Cardiac fibroblast (primary cell): ENCODE measurements at places on chromosomes 2 and 18.

- peak; percentile 69 for DNase-seq
Measured at GRCh38 chr2:240568678-240569522, 616 bp downstream of the RNPEPL1 start.

- no peak for DNase-seq
Measured at GRCh38 chr2:203237346-203238238, 1.2 kb upstream of the CYP20A1 start.

- DNase-seq: no peak
Measured at GRCh38 chr2:159561786-159562185, 54.6 kb downstream of the BAZ2B start.

GRCh38 chr2:60925994-60926740 is 44.8 kb downstream of the REL start:
- DNase-seq: no peak

DNA sequence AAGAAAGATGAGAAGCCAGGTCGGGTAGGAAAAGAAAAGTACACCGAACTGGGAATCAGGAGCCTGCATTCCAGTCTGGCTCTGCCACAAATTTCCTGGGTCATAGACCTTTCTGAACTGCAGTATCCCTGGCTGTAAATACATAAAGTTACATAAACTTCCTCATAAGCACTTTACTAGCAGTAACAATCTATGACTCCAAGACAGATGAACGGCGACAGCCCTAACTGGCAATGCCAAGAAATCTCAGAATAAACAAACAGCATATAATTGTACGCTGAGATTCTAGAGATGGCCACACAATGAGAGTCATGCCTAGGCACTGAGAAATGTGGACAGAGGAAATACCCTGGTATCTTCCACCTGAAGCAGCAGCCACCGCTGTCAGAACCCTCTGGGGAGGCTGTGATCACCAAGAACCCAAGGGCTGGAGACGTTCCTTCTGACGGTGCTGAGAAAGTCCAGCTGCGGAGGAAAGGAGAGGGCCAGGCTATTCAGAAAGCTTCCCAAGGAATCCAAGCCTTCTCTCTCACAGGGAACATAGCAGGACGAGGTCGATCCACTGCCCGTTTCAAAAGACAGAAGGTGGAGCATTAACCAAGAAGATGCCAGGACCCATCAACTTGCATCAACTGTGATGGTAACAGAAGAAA is 89.3 kb upstream of the SLC66A3 start:
- no peak for DNase-seq

- DNase-seq: no peak
Measured at GRCh38 chr2:128441341-128442052, 122.8 kb upstream of the HS6ST1 start.

DNA sequence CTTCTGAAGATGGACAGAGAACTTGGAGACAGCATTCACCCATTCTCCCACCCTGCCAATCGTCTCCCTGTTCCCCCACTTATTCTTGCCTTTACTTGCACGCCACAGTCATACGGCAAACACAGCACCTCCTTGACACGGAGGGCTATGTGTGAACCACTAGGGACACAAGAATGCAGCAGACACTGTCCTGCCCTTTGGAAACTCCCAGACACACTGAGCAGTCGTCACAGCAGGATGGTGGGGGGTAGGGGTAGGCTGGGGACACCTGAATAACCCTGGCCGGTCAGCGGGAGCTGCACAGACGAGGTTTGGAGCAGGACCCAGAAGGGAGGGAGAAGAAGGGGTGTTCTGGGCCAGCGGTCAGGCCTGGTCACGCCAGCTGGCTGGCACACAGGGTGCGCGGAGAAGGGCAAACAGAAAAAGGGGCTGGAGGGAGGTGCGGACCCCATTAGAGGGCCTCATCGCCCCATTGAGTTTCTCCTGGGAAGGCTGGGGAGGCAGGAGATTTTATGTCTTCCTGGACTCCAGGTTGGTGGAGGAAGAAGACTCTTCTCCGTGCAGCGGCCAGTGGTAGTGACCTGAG is 40.0 kb upstream of the FOSL2 start:
- DNase-seq: no peak

DNA sequence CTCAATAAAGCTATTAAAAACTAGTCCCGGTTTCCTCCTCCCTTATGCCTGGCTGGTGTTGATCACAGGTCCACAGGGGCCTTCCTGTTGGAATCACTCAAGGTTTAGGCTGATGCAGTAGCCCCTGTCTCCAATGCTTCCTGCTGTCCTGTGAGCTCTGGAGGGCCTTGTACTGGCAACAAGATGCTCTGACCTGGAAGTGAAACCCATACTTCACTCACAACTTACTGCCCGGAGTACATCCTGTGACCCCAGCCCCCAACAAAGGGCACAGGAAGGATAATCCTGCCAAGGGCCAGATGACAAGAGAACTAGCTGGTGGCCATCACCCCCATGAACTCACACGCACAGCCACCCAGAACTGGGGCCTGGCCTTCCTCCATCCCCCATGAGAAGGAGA is 50.3 kb downstream of the ZBTB7C start:
- no peak for DNase-seq

- DNase-seq: no peak
Measured at GRCh38 chr18:37665346-37665745, 99.7 kb upstream of the CELF4 start.

DNA sequence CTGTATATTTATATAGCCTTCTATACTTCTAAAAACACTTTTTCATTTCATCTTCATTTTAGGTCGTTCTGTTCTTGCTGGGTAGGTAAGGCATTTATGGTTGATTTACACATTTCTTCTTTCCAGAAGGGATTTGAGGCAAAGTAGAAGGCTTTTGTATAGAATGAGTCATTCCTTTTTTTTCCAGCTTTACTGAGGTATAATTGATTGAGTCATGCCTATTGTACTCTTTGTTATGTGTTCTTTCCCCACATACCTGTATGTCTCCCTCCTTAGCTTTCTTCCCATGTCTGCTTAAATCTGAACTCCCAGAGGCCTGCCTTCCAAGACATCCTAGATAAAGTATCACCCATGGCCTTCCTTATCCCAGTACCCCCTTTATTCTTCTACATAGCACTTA is 4.8 kb upstream of the CDC42EP3 start:
- DNase-seq: peak; percentile 78

DNA sequence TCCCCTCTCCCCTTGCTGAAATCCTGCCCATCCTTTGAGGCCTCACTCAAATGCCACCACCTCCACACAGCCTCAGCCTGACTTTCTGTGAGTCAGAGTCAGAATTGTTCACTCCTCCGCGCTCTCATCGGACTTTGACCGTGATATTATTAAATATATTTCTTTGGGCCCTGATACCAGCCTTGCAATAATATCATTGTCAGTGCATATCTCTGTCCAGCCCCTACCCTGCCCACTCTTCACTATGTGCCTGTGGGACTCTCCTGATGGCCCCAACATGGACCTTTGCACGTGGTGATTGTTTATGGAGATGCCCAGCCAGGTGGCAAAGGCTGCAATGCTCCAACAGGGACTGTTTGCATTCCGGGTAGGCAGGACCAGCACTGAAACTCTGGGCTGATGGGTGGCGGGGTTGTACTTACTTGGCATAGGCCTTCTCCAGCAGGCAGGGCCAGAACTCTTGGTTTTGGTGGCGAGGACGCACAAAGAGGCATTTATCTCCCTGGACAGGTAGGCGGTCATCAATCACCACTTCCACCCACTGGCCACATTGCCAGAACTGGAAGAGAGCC is 37.3 kb downstream of the CAPN13 start:
- no peak for DNase-seq

DNA sequence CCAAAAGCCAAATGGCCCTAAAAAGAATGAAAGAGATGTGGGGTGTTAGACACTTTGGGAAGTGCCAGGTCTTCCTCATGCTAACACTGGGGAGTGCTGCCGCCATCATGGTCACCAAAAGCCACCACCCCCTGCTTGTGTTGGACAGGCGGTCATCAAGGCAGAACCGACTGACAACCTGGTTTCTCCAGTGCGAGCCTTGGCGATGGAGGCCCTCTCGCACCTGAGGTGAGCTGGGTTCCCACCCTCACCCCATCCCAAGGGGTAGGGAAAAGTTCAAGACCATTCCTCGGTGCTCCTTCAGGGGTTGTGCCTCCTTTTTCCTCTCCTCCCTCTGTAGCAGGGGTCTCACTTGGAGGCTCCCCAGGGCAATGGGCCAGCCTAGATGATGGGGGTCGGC is 33.6 kb downstream of the MROH2A start:
- no peak for DNase-seq

DNA sequence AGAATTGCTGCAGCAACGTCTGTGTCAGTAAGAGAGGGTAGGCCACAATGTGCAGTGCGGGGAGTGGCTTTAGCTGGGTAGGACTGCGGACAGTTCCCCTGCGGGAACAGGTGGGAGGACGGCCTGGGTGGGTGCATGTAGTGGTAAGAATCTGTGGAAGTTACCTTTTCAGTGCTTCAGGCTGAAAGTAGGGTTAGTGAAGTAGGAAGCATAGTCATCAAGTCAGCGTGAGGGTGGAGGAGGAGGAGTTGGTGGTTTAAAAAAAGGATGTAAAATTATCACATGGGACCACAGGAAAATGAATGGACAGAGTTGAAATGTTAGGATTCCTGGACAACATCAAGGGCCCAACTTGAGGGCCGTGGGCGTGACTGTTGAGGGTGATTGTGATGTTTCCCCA is 13.2 kb downstream of the CEP192 start:
- DNase-seq: no peak

DNA sequence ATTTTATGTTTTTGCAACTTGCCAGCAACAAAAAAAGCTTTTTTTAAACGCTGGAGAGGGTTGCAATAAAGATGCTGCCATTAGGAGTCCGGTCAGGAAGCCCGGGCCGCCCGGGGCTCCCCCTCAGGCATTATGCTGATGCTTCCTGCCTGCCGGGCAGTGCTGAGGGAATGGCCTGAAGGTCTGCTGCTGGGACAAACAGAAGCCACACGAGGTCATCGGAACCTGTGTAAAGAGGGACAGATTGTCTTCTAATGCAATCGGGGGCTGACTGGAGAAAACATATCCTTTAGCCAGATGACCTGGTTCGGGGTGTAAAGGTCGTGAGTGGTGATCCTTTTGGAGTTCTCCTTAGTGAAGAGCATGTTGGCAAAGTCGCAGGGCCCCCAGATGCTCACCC is 2.3 kb downstream of the IMPA2 start:
- DNase-seq: no peak

DNA sequence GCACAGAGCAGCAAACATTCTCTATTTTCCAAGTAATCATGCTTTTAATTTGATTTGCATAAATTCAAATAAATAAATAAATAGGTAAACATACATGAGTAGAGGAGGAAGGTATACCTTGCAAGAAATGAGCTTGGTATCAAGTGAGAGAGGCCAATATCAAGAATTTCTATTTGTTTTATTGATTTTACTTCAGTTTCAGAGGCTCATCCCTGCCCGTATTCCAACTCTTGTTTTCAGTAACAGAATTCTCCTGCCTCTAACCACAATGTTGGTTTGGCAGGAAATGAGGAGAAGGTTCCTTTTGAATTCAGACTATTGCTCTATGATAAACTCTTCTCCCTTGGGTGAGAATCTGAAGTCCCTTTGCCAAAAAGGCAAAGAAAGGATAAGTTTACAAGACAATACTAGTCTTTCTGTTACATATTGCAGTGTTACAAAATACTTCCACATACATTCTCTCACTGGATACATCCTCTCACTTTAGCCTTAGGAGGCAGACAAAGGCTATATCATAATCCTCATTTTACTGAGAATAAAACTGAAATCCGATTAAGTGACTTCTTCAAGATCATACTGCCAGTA is 68.3 kb upstream of the ZNF397 start:
- DNase-seq: no peak

DNA sequence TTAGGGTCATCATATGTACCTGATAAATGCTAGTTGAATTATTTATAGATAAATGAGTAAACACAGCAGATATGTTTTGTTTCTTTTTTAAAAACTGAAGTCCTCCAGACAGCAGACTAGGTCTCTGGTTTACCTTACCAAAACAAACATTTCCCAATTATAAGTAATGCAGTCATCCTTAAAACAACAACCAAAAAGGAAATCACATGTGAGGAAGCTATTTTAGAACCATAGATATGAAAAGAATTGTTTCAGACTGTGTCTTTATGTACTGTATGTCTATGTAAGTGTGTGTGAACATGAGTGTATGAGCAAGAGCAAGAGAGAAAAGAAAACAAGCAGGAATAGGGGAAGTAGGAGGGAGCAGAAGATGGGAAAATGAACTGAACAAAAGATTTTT is 441.0 kb downstream of the CPS1 start:
- DNase-seq: peak; percentile 66

GRCh38 chr2:151815821-151816489 is 12.3 kb downstream of the ARL5A start:
- no peak for DNase-seq

GRCh38 chr18:73766910-73767515 is 380.6 kb downstream of the FBXO15 start:
- no peak for DNase-seq

- peak; percentile 42 for DNase-seq
Measured at GRCh38 chr2:147925886-147926285, 81.1 kb downstream of the ACVR2A start.

DNA sequence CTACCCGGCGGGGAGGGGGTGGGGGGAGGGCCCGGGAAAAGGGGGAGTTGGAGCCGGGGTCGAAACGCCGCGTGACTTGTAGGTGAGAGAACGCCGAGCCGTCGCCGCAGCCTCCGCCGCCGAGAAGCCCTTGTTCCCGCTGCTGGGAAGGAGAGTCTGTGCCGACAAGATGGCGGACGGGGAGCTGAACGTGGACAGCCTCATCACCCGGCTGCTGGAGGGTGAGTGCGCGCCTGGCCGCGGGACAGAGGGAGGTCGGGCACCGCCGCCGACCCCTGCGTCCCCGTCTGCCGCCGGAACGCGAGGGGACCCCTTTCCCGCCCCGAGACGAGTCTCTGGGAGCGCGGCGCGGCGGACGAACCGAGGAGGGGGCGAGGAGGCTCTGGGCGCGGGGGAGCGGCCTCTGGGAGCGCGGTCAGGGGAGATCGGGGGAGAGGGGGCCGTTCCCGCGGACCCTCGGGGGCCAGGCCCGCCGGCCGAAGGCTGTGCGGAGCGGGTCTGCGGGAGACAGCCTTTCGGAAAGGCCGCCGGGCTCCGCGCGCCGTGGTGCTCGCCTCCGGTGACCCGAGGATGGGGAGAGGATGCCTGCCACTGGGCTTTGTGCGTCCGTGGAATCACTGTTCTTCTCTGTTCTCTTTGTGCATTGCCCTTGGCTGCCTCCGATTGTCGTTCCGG is 463 bp downstream of the PPP1CB start:
- peak; percentile 13 for DNase-seq
